ENCODE measurements at places on chromosomes 3 and 15. TPM values are rescaled to one million over a fixed set of nuclear protein-coding genes. Genes with fewer than 3 reads are reported as not detected.

Gene BDH1
- total RNA-seq = 12.5 TPM

Gene GABRG3
- not detected for total RNA-seq

Gene GOLGA8S
- 0.20 TPM for total RNA-seq

Gene XCR1
- 0.26 TPM for total RNA-seq

Gene CATSPER2
- total RNA-seq = 3.3 TPM

Gene SYNM
- 19.5 TPM for total RNA-seq

Gene GOLGA8T
- total RNA-seq = 0.20 TPM

Gene CPLX3
- total RNA-seq = not detected

Gene NANOGP8
- not detected for total RNA-seq

Gene C3orf85
- not detected for total RNA-seq

Gene MB21D2
- 8.0 TPM for total RNA-seq

Gene ZNF619
- 6.8 TPM for total RNA-seq

DNA sequence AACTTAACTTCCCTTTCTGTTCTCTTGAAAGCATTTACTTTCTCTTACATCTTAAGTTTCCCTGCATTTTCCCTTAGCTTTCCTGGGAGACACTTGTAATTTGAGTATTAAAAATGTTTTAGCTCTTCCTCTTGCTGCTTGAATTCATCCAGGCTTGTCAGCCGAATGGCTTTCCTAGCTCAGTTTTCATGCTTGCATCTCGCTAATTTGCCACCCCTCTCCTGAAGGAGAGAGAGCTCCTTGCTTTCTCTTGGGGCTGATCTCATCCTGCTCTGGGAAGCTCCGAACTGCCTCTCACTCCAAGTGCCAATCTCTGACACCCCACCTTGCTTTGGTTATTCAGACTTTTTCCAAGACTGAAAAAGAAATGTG, 374.6 kb upstream of the TBL1XR1 start:
- no peak for DNase-seq

DNA sequence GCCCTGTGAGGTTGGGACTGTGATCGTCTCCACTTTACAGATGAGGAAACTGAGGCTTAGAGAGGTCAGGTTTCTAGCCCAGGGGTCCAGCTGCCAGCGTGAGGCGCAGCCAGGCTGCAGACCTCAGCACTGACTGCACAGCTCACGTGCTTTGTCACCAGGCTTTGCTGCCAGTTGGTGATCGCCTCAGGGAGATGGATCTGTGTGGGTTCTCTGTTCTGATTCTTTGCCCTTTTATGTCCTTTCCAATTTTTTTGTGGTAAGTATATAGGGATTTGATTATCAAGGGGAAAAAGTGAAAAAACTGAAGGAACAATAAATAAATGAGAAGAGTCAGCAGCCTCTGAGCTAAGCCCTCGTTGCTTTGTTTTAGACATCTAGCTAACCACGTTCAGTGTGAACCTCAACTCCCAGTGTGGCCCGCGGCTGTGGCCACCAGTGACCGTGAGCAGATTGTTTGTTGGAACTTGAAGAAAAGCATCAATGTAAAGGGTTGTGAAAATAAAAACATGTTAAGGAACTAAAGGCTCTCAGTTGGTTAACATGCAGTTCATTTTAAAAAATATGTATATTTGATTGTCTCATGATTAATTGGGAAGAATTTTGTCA, 117.6 kb downstream of the PDE8A start:
- no peak for DNase-seq

- no peak for DNase-seq
These were observed 10.7 kb upstream of the CSPG4 start for GRCh38 chr15:75723171-75723846.

DNA sequence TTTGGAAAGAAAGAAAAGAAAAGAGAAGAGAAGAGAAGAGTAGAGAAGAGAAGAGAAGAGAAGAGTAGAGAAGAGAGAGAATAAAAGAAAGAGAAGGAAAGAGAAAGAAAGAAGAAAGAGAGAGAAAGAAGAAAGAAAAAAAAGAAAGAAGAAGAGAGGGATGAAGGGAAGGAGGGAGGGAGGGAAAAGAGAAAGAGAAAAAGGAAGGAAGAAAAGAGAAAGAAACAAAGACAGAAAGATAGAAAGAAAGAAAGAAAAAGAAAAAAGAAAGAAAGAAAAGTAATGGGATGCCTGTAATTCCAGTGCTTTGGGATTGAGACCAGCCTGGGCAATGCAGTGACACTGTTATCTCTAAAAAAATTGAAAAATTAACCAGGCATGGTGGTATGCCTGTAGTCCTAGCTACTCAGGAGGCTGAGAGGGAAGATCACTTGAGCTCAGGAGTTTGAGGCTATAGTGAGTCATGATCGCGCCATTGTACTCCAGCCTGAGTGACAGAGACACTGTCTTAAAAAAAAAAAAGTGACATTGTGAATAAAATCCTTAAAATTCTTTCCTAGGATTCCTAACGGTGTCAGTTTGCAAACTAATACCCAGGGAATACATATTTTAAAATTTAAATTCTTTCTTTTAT, 1.7 kb downstream of the RASL12 start:
- no peak for DNase-seq

DNA sequence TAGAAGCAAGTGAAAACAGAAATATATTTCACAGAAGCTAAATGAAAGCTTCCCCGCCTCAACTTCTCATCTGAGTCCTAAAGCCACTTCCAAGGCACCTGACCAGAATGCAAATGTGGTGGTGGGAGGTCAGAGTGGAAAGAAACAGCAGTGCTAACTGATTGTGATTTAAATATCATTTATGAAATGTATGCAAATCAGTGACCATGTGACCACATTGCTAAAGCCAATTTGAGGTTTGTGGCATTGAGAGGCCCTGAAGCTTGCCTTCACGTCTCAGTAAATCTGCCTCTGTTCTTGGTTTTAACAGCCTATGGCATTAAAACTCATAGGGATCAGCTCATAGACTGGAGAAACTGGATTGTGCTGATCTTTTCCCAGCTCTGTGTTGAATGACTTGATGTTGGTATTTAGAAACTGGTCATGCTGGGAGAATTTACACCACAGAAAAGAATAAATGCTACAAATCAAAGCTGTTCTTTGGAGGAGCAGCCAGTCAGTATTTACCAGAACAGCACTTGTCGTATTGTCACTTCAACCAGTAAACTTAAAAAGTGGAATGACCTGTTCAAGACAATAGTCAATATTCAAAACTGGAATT, 481.4 kb upstream of the ALCAM start:
- no peak for DNase-seq

DNA sequence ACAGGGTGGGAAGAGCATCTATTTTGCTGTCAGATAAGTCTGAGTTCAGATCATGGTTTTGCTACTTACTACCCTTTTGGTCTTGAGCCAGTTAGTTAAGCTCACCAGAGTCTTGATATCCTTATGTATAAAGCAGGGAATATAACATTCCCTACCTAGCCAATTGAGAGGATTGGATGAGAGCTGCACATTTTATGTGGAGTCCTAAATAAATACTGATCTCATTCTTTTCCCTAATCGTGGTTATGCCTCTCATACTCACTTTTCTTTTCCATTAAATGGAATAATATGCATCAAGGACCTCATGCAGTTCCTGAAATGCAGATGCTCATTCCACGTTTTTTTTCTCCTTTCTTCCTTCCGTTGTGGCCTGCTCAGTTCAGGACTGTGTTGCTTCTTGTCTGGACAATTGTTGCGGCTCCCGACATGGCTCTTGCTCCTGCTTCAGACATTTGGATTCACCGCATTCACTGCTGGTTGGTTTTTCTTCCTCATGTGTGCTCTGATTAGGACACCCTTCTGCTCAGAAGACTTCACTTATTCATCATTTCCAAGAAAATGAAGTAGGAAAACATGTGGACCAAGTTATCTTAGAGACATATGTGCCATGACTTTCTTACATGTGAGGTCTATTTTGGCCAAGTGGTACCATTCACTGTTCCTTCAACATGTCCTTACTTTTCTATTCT, 90.2 kb downstream of the NFKBIZ start:
- DNase-seq = no peak

DNA sequence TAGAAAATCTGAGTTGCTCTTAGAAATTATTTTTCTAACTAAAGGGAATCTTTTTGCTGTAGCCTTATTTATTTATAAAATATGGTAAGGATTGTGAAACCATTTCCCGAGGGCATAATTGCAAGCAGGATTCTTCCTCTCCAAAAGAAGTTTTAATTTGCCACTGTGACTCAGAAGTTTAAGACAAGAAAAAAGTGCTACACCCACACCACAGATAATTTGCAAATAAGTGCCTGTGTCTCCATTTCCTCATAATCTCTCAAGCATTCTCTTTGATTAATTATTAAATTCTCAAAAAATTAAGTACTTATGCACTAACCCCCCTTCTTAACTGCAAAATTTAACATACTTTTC, 43.6 kb downstream of the RASA2 start:
- no peak for DNase-seq

GRCh38 chr3:98359993-98360675, 6.5 kb downstream of the OR5K4 start:
- no peak for DNase-seq

- no peak for DNase-seq
These were observed 511.2 kb downstream of the SQOR start for GRCh38 chr15:46146002-46146401.

DNA sequence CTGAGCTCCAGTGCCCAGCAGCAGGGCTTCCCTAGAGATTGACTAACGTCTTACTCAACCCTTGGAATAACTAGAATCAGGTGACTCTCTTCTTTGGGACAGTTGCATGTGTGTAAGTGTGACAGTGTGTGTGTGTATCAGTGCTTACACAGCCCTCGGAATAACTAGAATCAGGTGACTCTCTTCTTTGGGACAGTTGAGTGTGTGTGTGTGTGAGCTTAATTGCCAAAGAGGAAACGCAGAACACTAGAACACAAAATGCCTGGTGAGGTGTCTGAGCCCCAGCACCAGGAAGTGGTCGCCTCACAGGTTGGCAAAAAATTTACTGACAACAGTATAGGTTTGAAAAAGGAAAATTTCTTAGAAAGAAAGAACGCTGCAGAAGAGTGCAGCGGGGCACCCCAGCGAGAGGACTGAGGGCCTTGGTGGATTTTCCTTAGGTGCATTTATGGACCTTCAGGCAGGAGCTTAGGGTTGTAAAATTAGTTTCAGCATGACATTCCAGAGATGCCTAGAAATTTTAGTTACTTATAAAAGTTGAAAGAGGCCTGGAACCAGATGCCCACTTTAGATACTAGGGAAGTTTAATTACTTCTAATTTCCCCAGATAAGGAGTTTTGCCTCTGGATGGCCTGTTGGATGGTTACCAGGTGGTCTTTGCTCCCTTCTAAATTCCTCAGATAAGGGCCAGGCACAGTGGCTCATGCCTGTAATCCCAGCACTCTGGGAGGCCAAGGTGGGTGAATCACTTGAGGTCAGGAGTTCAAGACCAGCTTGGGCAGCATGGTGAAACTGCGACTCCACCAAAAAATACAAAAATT, 3.7 kb upstream of the WDR82 start:
- peak; percentile 12 for DNase-seq

- DNase-seq = no peak
These were observed 106.3 kb downstream of the LRRK1 start for GRCh38 chr15:101025501-101025885.

DNA sequence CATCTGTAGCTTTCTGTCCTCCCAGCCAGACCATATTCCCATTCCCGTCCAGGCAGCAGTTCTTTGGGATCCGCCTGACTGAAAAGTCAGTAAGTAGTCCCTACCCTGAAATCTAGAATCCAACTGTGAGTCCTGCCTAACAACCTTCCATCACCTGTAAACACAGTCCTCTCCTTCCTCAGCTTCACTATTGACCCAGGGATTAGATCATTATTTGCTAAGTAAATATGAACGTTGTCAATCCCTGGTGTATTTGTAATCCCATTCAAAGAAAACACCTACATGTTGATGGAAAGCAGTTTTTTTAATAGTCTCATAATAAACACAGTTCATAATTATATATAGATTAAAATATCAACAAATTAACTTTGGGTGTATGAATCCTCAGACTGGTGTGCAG, 732 bp downstream of the SAXO2 start:
- DNase-seq = no peak

DNA sequence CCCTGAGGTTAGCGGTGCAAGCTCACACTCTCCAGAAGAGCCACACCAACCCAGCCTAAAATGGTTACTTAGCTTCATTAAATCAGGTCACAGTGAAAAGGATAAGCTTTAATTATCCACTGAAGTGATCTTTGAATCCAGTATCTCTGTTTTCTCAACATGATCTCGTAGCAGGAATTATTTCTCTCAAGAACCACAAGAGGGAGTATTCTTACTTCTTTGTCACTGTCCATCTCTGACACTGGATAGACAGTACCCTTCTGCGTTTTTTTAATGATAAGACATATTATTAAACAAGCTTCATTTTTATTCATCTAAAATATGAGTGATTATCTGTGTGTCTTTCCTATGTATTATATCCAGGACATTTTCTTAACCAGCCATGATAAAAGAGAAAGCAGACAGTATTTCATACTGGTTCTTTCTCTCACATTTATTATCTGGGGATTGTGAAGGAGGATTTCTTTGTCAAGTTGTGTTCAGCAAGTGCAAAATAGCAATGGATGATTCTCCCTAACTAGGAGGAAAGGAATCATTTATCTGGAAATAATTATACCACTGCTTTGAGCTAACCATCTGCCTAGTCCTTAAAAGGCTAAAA, 105.4 kb upstream of the CCDC54 start:
- DNase-seq = no peak

DNA sequence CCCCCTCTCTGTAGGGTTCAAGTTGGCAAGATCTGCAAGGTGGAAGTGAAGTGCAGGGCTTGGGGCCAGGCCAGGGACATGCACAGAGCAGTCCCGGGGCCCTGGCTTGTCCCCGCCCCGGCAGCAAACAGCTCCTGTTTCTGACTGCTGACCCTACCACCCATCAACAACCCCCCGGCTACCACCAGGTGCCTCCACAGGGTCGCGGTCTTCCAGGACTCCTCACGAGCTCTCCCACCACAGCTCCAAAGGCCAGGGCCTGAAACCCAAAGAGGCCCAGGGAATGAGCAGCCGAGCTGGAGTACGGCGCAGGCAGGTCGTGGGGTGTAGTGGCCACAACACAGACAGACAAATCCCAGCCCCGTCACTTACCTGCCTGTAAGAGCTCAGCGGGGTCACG, 121.3 kb upstream of the SMAD3 start:
- DNase-seq = no peak

GRCh38 chr3:41700155-41700554, 261.7 kb downstream of the ULK4 start:
- no peak for DNase-seq

- peak; percentile 68 for DNase-seq
These were observed 27.3 kb downstream of the CEP19 start for GRCh38 chr3:196684548-196685407.

GRCh38 chr3:140508550-140508949, 169.3 kb upstream of the TRIM42 start:
- no peak for DNase-seq

DNA sequence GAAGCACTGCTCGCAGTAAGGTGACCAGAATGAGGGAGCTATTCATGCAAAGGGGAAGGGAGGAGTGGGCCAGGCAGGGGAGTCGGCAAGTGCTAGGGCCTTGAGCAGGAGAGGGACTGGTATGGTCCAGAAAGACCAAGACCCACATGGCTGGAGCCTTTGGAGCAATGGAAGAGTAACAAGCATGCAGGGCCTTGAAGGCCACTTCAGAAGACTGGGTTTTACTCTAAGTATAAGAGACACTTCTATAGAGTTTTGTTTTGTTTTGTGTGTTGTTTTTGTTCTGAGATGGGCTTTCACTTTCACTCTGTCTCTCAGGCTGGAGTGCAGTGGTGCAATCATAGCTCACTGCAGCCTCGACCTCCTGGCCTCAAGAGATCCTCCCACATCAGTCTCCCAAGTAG, 42.0 kb downstream of the BFSP2 start:
- DNase-seq = no peak

Data from upper lobe of right lung (tissue), 1 donor.